Natural killer cell treated with Interleukin-12 subunit alpha and Interleukin-12 subunit beta and Interleukin-15 and Interleukin-18, amount 100 ng/mL, for 72 hours (primary cell): ENCODE measurements at places on chromosomes 4 and X. TPM values are rescaled to one million over a fixed set of nuclear protein-coding genes. Genes with fewer than 3 reads are reported as not detected.

DNA sequence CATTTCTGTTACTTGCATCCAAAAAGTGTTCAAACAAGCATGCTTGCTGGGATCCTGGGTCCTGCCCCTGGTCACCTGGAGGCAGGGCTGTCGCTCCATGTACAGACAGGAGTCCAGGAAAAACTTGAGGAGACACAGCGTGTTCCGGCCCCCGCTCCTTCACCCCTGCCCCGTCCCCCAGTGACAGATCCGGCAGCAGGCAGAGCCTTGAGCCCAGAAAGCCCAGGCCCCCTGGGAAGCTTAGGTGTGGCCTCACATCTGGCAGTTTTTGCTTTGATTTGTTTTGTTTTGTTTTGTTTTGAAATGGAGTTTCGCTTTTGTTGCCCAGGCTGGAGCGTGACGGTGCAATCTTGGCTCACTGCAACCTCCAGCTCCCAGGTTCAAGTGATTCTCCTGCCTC lies 67.0 kb downstream of the TRMT44 start:
- DNase-seq, result no peak

DNA sequence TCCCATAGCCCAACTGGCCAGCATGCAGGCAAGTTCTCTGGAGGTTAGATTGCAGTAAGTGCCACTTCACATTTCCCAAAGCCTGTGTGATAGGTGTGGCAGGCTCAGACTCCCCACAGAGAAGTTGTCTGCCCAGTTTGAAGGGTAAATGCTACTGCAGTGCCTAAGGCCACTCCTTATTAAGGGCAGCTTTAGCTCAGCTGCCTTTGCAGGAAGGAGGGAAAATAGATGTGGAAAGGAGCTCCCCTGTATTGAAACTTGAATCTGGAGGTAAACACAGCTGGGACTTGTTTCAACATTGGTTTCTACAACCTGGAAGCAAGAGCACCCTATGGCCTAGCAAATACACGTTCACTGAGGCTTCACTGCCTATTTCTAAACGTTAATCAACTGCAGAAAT lies 22.4 kb downstream of the NEXMIF start:
- DNase-seq, result no peak

- no peak for DNase-seq
Measured at GRCh38 chrX:4197971-4198370, 484.5 kb upstream of the PRKX start.

DNA sequence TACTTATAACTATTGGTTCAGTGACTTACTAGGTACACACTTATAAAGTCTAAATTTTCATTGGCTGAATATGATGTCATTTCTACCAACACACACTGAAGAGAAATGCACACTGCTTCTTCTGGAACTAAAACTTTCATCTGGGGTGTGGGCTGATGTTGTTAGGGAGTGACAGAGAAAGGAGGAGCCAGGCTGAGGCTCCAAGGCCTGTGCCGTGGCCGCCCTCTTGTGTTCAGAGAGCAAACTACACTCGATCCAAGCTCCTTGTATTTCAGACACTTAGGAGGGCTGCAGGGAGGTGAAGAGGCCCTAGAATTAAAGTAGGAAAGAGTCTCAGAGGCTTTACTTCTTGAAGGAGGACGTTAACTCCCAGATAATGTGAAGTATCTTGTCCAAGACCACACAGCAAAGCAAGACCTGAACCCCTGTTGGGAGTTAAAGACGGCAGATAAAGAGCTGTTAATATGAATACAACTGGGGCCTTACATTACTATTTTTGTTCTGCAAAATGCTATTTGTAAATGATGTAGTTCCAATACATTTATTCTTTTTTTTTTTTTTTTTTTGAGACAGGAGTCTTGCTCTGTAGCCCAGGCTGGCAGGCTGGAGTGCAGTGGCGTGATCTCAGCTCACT lies 137.5 kb downstream of the AFAP1 start:
- peak; percentile 76 for DNase-seq

- no peak for DNase-seq
Measured at GRCh38 chrX:149151805-149152757, 353.0 kb downstream of the IDS start.

SMR3B gene
- total RNA-seq, result not detected

- DNase-seq, result no peak
Measured at GRCh38 chr4:11564021-11564420, 135.3 kb upstream of the HS3ST1 start.

GRCh38 chr4:124414276-124415040 lies 298.1 kb downstream of the ANKRD50 start:
- DNase-seq, result no peak

DNA sequence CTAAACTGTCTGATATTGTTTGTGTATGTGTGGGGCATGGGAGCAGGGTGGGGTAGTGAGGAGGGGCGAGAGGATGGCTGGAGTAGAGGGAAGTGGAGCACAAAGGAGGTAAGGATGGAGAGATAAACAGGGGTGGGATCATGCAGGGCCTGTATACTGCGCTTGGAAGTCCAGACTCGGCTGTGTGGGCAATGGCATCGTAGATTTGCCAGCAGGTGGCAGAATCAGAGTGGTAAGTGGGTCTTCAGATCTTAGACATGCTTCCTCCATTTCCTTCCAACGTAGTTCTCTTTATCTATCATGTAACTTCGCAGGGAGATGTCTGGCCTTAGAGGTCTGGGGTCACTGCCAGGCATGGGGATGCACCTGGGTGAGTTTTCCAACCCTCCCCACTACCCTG lies 155.5 kb downstream of the PDGFRA start:
- DNase-seq, result no peak

GRCh38 chrX:49155243-49155899 lies 7.2 kb upstream of the MAGIX start:
- no peak for DNase-seq

GRCh38 chr4:10619855-10620254 lies 64.7 kb downstream of the CLNK start:
- no peak for DNase-seq

DNA sequence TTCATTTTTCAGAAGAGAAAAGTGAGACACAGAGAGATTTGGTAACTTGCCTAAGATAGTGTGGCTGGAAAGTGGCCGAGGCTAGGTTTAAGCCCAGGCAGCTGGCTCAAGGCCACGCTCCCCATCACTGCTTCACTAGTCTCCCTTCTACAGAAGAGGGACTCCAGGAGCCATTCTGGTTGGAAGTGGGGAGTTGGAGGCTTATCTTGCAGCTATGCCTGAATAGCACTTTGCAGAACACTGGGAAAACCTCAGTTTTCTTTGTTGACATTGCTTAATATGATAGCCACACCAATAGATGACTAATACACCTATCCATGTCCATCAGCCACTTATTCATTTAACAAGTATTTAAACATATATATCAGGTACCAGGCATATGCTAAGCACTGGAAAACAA lies 18.5 kb downstream of the LRRC66 start:
- no peak for DNase-seq

ZNF41 gene
- total RNA-seq, result 12.5 TPM

GLA gene
- 42.1 TPM for total RNA-seq

DNA sequence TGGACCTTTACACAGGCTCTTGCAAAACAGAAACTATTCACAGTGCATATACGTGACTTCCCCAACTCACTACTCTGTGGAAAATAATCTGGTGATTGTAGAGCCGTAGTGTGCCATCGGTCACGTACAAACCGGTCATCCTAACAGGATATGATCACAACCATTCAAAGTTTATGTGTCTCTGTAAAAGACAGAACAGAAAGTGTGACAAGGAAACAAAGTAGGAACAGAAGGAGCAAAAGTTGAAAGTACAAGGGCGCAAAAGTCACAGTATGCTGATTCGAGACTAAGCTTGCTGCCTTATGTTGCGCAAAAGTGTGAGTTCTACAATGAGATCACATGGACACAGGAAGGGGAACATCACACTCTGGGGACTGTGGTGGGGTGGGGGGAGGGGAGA lies 18.6 kb downstream of the MEPE start:
- DNase-seq, result no peak

DNA sequence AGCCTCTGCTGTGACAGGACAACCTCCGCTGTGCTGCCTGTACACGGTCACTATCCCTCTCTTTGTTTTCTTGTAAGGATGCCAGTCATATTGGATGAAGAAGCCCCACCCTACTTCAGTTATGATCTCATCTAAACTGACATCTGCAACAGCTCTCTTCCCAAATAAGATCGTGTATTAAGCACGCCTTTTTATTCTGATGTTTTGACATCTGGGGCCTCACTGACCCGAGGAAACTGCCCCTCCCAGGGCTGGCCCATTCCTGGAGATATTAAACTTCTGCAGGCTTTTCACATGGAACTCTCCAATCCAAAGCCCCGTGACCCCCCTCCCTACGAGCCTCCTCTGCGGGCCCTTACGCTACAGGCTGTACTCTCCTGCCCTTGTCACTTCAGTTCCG lies 232.0 kb downstream of the ARHGAP10 start:
- no peak for DNase-seq
